Progenitor cell of endocrine pancreas (in vitro differentiated cells): ENCODE measurements at places on chromosomes 11 and 22.
A peak's percentile ranks its signal among the peaks of the same experiment; 100 is the strongest.

DNA sequence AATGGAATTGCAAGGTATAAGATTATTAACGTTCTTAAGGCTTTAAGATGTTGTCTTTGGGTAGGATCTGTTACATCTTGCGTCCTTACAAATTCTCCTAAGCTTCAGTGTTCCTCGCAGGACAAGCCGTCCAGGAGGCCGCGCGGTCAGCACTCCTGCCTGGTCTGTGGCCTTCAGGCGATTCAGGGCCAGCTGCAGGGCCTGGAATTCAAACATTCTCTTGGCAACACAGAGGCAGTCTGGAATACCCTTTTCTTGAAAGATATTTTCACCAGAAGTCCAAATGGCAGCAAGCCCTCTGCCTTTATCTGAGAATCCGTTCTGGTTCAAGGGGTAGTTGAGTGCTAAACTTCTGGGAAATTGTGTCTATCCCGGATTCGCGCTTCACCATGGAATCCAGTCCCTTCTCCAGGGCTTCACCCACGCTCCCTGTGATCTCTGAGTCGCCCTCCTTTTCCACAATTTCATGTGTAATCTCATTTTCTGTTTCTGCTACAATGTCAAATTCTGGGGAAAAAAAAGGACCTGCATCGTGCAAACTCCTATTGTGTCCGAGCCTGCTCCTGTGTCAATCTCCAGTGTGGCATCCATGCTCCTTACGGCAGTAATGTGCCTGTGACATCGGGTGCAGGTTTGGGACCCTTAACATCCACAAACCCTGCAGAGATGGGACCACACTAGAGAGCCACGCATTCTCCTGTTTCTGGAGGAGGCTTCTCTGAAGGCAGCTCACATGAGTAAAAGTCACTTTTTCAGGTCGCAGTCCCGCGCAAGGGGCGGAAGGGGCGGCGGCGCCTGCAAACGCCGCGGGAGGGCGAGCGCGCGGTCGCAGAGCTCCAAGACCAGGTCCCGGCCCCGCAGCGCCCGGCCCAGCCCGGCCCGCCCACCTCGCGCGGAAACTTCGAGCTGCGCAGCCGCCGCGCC, 25.4 kb upstream of the SORL1 start:
- peak; percentile 25 for DNase-seq

GRCh38 chr11:96207459-96208449, 135.2 kb downstream of the MAML2 start:
- DNase-seq = no peak

DNA sequence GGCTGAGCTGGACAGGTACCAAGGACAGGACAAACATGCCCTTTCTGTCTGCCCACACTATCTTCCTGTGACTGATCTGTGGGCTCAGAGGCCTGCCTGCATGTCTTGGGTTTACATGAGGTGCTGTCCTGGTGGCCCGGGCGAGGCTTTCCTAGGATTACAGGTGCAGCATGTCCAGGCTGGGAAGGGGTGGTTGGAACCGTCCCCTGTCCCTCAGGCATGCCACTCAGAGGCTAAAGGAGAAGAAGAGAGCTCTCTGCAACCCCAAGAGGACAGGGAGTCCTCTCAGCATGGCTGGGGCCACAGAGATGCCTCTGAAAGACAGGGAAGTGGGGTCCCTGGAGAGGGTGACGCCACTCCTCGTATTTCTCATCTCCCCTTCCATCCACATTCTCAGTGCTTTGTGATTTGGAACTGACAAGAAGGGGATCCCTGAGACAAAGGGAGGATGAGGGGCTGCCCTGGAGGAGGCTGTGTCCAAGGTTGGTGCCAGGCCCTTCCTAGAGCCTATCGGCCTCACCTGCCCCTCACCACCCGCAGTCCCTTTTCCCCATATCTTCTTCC, 64.6 kb upstream of the LMO1 start:
- DNase-seq = no peak

DNA sequence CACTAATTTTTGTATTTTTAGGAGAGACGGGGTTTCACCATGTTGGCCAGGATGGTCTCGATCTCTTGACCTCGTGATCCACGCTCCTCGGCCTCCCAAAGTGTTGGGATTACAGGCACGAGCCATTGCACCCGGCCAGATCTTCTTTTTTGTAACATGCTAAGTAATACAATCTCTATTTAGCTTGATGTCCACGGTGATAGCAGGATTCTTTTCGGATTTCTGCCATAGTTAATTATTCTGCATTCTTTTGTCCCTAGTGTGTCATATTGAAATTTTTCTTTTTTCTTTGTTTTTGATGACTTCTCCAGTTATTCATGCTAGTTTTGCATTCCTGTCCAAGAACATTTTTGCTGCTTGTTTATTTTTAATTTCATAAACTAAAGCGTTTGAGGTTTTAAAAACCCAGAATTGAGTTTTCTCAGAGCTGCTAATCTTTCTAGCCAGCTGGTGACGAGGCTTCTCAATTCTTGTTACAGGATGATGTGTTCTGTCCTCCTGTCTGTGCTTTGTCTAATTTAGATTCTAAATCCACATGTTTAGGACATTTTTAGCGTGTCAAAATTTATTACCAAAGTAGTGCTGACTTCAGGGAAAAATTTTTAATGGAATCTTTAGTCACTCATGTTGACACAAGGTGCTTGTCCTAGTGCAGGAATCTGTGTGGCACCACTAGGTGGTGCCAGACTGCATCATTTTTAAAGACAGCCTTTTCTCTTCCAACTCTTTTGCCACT, 21.8 kb downstream of the NF2 start:
- DNase-seq = no peak

DNA sequence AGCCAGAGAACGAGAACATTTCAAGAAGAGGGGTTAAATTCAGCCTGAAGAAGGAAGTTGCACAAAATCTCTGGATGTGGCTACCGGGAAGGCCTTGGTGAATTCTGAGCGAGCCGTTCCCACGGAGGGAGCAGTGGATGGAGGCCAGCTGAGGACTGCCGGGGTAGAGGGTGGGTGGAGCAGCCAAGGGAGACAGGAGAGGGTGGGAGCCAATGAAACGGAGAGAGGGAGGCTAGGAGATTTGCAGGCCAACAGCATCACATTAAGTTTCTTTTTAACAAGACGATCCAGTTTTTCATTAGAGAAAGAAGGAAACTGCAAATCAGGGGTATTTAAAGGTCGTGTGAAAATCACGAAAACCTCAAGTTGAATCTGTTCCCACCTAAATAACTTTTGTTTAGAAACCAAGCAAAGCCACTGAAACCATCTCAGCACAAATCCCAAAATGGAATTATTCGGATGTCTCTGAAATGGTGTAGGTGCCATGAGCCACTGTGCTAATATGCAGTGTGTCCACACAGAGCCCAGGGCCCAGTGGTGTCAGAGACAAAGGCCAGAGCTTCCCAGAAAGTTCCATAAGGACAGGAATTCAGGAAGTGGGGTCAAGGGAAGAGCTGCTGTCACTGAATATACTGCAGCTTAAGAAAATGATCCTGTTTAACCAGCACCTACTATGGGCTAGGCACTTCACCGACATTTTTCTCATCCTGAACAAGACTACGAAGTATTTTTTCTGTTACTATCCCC, 59.7 kb upstream of the SLC35C1 start:
- DNase-seq = no peak
